ENCODE measurements at places on chromosomes 5 and 9.

- peak; percentile 41 for DNase-seq
Measured at GRCh38 chr9:77488439-77489126, 159.5 kb downstream of the GNA14 start.

DNA sequence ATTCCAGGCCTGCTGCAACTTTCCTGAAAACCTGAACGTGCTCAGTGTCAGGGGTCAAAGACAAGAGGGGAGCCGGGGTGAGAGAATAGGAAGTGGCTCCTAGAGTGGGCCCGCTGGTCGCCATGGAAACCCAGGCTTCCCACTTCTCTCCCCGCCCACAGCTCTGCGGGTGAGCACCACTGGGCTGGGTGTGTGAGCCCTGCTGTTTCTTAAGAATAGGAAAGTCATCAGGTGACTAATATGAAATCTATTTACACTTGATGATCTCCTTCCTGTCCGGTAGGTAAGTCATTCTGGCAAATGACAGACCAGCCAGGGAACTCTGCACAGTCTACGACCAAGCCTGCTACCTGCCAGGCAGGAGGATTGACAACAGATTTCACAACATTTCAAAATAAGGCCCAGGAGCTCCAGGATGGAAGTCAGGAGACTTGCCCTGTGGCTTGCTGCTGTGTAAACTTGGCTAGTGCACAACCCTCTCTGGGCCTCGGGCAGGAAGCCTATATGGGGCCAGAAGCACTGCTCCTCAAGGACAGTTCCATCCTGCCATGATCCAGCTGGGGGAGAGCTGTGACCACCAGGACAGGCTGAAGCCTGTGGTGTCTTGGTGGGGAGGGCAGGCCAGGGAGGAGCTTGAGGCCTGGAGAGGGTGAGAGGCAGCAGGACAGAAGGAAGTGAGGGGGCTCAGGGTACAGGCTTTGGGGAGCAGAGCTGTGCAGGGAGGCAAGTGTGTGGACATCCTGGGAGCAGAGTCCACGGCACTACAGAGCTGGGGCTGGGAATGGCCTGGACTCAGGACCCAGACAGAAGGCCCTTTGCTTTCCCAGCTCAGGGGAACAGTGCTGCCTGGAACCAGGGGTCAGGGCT lies 60.6 kb downstream of the SHB start:
- peak; percentile 68 for DNase-seq

DNA sequence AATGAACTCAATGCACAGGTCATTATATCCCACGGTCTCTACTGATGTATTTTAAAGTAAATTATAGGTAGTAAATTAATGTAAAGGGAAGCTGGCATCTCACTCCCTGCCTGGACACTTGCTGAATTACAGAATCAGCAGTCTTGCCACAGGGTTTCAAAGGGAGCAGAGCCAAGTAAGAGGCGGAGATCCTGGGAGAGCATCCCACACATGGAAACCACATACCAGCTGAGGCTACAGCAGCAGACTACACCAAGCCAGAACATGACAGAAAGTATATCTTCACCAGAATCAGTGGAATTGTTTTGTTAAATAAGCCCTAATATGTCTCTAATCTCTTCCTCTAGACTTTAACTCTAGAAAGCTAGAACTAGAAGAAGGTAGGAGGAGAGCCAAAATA lies 1689.2 kb upstream of the WWC1 start:
- no peak for DNase-seq

GRCh38 chr9:4119778-4120554 lies 179.9 kb downstream of the GLIS3 start:
- no peak for DNase-seq

DNA sequence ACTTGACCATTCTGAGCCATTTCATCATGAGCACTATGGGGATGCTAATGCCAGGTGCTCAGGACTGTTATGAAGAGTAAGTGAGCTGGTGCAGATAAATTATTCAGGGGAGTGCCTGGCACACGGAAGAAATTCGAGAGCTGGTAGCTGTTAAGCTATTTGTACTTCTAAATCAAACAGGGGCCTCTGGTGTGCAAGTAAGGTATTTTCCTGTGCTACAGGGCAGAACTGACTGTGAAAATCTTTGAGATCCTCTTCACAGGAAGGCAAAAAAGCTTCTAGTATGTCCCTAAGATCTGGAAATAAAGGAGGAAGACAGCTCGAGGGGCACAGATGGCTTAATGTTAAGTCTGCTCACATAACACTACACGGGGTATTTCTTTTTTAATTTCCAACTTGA lies 106.3 kb upstream of the SPOCK1 start:
- no peak for DNase-seq

- DNase-seq, result no peak
Measured at GRCh38 chr5:81290146-81290545, 11.2 kb upstream of the ZCCHC9 start.

DNA sequence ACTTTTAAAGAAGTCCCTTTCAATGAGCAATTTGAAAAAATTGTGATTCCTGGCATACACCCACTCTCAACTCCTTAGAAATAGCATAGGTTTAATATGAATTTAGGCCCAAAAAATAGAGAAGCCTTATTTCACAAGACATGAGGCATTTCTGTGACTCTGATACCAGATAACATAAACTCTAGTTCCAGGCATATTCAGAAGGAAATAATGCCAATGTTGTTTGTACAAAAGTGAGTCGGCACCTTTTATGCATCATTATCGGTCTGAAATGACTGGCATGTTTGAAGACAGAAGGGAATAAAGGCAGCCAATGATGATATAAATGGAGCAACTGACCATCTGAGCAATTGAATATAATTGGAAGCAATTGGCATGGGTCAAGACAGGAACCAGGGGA lies 19.4 kb upstream of the RECK start:
- no peak for DNase-seq

DNA sequence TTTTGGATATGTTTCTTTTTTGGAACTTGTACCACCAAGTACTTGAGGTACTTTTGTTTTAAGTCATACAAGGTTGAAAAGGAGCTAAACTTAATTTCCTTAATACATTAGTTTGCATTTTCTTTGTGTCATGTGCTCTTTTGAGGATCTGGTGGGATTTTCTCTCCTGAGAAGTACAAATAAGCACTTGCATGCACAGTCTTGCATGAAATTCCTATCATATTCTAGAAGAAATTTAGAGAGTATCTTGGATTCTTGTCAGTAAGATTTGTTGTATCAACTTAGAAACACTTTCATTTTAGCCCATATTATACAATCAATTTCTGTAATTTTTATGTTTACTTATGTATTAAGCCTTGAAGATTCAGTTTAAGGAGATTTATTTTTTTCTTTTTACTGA lies 64.9 kb downstream of the CCNH start:
- DNase-seq, result no peak

DNA sequence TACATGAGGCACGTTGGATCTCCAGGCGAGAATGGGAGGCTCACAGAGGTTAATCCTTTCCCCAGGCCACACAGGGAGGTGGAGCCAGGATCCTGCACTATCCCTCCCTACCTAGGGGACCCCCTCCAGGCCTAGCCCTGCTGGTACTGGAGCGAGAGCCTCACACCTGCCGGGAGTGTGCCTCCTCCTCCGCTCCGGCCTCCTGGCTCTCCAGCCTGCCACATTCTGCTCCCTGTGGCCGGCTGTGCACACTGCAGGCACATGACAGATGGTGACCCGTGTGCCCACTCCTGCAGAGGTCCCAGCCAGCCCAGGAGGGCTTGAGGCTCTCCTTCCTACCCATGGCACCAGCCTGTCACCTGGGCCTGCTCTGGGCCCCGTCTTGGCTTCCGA lies 93.4 kb downstream of the RXRA start:
- DNase-seq, result no peak

- DNase-seq, result no peak
Measured at GRCh38 chr5:154528005-154528594, 50.1 kb upstream of the HAND1 start.

DNA sequence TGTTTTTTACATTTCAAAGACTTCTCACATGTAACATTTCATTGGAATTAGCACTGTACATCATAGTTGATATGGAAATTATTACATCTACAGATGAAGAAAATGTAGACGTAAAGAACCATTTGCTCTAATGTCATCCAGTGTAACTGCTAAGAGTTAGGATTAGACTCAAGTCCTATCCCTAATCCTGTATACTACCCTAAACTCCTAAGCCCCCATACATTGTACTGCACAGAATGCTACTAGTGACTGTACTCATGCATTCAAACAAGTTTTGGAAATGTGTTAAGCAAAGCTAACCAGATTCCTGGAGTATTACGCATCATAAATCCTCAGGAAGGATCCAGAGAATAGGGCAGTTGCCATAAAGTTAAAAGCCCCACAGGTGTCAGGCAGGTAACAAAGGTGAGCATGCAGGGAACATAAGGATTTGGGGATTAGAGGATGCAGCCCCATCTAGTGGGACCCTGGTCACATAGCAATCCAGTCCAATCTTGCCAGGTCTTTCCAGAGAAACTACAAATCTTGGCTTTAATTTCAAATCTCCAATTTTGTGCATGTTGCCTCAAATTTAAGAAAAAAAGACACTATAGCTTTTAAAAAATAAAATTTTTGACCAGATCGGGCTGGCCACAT lies 32.0 kb downstream of the HAVCR1 start:
- no peak for DNase-seq

DNA sequence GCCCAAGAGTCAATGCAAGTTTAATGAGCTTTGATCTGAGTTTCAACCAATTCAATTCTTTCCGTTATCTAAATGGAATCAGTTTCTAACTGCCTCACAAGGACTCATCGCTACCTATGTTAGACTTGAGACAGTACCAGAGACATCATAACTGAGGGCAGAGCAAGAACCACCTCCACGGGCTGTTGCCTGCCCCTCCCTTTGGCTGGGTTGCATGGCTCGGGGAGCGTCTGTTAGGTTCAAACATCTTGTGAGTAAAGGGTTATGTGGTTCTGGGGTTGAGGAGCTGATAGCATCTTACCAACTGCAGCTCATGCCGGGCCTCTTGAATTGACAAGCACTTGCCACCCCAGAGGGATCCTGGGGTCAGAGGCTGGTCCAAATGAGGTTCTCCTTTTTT lies 457.9 kb downstream of the ENC1 start:
- peak; percentile 35 for DNase-seq

- no peak for DNase-seq
Measured at GRCh38 chr9:128838338-128838737, 8.7 kb upstream of the SPOUT1 start.

DNA sequence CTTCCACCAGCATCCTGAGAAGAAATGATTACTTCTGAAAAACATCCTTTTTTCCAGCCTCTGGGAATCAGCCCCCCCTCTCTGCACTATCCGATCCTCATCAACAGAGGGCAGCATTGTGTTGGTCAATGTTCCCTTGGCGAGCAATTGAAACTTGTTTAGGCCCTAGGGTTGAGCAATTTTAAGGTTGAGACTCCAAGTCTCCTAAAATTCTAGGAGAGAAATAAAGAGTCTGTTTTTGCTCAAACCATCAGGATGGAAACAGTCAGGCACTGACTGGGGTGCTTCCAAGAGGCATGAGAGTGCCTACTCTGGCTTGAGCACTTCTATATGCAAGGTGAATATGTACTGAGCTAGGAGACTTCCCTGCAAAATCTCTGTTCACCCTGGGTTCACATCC lies 12.4 kb upstream of the CYFIP2 start:
- DNase-seq, result no peak
